Epithelial cell of proximal tubule (primary cell): ENCODE measurements at places on chromosomes 11 and 22.

DNA sequence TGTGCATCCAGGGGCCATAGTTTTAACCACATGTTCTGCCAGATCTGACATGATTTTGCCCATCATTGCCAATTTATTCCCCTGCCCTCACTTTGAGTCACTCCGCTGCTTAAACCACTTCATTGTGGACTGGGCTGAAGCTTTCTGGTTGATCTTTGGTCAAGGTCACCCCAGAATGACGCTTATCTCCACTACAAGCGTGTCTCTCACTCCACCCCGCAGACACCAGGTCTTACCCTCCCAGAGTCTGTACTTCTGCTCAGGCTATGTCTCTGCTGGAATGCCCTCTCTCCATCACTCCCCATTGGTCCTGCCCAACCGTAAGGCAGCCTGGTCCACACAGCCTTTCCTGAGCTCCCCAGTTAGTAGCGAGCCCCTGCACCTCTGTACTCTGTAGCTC is 170.5 kb upstream of the SYT13 start:
- DNase-seq = no peak

GRCh38 chr11:116387641-116388040 is 385.1 kb downstream of the BUD13 start:
- DNase-seq = no peak

DNA sequence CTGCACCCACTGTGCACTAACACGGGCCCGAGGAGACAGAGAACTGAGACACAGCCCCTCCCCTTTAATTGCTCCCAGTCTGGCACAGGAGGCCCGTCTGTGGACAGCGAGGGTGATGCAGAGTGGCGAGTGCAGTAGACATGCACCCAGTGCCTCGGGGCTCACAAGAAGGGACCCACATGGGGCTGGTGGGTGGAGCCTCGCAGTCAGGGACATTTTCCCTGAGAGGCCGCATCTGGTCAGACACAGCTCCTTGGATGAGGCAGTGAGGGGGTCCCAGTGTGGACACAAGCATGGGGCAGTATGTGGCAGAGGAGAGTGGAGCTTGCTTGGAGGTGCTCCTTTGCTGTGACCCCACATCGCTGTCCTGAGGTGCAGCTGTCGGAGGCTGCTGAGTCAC is 54.8 kb downstream of the SBF1 start:
- no peak for DNase-seq

- DNase-seq = no peak
Measured at GRCh38 chr11:45722144-45722543, 56.7 kb upstream of the CHST1 start.

GRCh38 chr11:108863528-108863927 is 198.7 kb downstream of the DDX10 start:
- DNase-seq = no peak

GRCh38 chr22:46824980-46825544 is 62.6 kb downstream of the TBC1D22A start:
- DNase-seq = no peak

- DNase-seq = no peak
Measured at GRCh38 chr11:19879307-19880087, 166.9 kb downstream of the NAV2 start.

DNA sequence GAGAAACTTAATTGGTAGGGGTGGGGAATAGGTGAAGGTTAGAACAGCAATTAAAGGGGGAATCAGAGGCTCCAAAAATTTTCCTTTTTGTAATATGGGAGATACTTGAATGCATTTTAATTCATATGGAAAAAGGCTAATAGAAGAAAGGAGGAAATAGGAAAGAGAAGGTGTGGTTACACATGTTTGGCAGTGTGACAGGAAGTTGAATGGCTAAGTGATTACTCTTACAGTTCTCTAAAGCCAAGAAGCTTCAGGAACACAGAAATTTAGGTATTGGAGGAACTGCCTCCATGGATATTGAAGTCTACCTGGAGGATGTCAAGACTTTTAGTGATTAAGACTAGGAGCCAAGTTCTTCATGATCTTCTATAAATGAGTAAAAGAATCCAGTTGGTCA is 6.3 kb downstream of the NXPE2 start:
- no peak for DNase-seq

DNA sequence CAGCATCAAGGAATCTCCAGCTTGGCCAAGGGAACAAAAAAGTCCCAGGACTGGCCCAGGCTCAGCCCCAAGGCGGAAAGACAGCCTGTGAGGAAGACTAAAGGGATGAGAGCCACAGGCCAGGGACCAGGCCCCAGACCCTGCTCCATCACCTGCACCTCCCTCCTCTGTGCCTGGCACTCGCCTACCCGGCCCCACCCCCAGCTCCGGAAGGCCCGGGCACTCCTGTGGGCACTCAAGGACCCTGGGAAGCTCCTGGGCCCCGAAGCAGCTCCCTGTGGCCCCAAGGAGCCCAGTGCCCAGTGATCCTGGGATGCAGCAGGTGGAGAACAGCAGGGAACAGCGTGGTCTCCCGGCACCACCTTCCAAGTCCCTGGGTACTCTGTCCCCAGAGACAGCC is 18.2 kb downstream of the ELFN2 start:
- DNase-seq = no peak

DNA sequence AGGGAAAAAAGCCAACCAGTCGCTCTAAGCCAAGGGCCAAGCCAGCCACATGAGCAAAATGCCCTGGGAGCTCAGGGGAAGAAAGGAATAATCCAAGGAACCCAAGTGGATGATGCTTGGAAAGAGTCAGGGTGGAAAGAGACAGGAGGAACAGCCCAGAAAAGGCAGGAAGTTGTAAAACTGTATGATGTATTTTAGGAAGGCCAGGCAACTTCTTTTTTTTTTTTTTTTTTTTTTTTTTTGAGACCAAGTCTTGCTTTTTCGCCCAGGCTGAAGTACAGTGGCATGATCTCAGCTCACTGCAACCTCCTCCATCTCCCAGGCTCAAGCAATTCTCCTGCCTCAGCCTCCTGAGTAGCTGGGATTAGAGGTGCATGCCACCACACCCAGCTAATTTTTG is 1.6 kb downstream of the LGALS12 start:
- no peak for DNase-seq

DNA sequence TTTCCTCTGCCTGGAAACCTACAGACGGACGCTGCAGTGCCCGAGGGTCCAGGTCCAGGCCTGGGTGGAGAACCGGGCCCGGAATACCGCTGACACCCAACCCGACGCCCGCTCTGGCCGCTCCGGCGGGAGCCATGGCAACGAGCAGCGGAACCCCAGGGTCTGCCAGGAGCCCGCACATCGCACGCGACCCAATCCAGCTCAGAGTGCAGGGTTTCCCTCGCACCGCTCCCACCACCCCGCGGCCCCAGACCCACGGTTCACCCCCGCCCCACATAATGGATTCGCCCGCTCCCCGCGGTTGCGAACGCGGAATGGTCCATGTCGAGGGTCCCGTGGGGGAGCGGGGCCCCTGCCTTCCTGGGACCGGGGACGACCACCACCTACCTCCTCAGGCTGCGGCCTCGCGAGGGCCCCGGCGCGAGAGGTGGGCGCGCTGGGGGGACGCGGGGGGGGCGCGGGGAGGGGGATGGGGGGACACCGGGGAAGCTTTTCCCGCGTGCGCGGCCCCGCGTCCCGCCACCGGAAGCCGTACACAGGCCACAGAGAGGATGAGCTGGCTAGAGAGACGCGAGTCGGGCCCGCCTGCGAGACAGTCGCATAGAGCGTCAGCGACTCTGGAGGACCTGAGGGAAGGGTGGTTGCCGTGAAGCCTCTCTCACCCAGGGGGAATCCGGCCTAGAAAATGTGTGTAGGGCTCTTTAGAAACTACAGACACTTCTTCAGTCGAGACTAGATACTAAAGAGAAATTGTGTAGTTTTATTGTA is at the start of gene SSRP1:
TSS of gene SSRP1 (minus strand) at position 550 of the 768 bp plus-strand sequence. CDS start 771 bp downstream, outside the sequence.
- no peak for DNase-seq

- no peak for DNase-seq
Measured at GRCh38 chr22:23874871-23875270, 17.2 kb downstream of the SLC2A11 start.

- DNase-seq = no peak
Measured at GRCh38 chr11:107198490-107199007, 180.3 kb upstream of the GUCY1A2 start.

GRCh38 chr11:35980686-35981390 is 37.0 kb downstream of the LDLRAD3 start:
- DNase-seq = no peak

DNA sequence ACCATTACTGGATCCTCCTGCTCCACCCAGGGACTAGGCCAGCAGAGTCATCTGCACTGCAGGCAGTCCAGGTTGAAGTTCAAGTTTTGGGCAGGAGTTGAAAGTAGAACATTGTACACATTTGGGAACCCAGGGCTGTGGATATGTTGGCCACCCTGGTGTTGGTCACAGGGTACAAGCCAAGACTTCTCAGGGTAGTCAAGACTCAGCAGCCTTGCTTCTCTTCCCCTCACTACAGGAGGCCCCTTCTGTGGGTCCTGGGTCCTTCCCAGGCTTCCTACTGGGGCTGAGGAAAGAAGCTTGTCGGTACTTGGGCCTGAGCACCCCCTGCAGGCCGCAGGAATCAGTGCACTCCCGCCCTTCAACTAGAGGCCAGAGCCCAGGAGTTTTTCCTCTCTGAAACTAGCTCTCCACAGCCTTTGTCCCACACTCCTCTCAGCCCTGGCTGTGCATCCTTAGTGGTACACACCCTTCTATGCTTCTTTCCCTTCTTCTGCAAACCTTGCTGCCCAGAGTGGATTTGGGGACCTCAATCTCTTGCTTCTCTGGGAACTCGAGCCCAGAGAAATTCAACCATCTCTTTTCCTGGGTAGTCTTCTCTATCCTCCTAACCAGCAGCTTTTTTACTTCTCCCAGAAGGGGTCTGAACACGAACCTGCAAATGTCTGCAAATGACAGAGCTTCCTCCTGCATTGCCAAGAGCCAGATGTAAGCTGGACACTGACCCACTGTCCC is 2.6 kb upstream of the HPX start:
- DNase-seq = no peak

DNA sequence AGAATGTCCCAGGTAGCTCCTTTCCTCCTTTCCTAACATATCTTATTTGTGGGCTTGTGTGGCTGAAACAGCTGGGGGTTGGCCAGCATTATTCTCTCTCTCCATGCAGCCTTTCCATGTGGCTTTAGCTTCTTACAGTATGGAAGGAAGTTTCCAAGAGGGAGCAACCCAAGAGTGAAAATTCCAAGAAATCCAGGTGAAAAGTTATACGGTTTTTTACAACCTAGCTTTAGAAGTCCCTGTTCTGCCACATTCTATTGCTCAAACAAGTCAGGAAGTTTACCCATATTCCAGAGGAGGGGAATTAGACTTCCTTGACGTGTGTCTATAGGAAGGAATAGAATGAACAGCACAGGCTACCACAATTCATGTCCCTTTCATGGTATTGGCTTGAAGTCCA is 10.0 kb upstream of the SWAP70 start:
- no peak for DNase-seq

DNA sequence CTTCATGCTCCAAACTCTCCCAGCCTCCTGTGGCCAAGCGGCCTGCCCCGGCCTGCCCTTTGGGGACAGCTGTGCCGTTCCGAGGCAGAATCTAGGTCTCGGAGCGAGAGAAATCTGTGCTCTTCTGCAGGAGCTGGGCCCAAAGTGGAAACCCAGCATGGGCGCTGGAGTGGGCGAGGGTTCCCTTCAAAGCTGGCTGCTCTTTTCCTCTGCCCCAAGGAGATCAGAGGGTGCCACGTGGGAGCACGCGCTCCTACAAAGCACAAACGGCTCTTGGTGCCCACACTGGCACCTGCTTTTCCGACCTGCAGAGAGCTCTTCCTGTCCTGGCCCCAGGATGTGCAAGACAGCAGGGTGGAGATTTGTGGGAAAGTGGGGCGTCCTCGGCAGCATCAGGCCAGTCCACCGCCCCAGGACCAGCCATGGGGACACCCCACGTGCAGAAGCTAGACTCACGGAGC is 6.9 kb downstream of the OSBPL5 start:
- no peak for DNase-seq

GRCh38 chr11:64757549-64758329 is 2.0 kb downstream of the PYGM start:
- DNase-seq = no peak

- no peak for DNase-seq
Measured at GRCh38 chr11:15640318-15640717, 525.6 kb downstream of the INSC start.

DNA sequence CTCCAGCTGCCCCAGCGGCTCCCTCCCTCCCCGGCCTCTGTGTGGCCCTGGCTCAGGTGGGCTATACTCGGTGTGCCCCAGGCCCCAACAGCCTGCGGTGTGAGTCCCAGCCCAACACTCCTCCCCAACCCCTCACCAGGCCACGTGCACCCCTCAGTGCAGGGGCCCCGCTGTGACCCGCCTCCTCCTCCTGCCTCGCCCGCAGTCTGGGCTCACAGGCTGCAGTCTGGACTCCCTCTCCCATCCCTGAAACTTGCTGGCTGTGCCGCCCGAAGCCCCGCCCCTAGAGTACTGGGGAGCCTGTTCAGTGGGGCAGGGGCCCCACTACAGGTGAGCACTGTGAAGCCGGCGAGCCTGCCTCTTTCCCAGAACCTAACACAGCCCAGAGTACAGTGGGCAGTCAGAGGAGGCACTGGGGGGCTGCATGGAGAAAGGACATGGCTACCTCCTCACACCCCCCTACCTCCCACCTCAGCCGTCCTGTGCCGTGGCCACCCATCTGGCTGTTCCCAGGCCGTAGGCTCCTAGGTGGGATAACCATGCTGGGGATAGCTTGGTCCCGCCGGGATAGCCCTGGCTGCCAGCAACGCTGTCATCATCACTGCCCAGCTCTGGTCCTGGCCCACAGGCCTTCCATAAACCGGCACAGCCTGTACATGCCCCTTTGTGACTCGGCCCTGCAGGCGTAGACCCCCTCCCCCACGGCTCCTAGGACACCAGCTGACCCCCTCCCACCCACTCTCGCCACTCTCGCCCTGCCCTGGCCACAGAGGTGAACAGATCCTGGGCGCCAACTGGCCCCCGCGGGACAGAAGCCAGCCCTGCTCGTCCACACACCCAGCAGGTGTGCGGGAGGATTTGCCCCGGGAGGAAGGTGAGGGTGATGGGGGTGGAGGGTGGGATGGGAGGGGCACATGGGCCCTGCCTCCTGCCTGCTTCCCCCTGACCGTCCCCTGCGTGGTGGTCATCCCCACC is 29.7 kb downstream of the CELSR1 start:
- DNase-seq = no peak

DNA sequence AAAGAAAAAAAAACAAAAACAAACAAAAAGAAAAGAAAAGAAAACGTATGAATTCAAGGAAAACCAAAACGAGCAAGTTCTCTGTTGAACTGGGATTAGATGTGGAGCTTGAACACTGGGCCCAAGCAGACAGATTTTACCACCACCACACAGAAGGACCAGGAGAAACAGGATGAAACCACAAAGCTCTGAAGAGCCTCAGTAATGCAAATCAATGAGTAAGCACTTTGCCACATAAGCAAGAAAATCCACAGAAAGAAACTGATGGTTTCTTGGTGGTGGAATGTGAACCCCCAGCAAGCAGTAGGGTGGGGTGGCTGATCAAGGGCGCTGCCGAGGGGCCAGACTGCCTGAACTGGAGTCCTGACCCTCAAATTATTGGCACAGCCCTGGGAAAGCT is 50.9 kb upstream of the NFRKB start:
- DNase-seq = no peak

DNA sequence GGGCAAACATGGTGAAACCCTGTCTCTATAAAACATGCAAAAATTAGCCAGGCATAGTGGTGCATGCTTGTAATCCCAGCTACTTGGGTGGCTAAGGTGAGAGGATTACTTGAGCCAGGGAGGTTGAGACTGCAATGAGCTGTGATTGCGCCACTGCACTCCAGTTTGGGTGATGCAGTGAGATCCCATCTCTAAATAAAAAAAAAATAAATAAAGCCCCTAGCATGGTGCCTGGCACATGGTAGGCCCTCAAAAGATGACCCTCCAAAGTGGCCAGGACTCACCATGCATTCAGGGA is 74.6 kb downstream of the PTPRJ start:
- no peak for DNase-seq

- no peak for DNase-seq
Measured at GRCh38 chr22:18931905-18932652, 4.0 kb downstream of the PRODH start.
